ENCODE measurements at places on chromosomes 5 and 9.
A peak's percentile ranks its signal among the peaks of the same experiment; 100 is the strongest.

GRCh38 chr5:141869514-141869913 is 8.7 kb downstream of the PCDH1 start:
- DNase-seq, result no peak

GRCh38 chr5:107672211-107673038 is 1.7 kb upstream of the EFNA5 start:
- DNase-seq, result peak; percentile 15

DNA sequence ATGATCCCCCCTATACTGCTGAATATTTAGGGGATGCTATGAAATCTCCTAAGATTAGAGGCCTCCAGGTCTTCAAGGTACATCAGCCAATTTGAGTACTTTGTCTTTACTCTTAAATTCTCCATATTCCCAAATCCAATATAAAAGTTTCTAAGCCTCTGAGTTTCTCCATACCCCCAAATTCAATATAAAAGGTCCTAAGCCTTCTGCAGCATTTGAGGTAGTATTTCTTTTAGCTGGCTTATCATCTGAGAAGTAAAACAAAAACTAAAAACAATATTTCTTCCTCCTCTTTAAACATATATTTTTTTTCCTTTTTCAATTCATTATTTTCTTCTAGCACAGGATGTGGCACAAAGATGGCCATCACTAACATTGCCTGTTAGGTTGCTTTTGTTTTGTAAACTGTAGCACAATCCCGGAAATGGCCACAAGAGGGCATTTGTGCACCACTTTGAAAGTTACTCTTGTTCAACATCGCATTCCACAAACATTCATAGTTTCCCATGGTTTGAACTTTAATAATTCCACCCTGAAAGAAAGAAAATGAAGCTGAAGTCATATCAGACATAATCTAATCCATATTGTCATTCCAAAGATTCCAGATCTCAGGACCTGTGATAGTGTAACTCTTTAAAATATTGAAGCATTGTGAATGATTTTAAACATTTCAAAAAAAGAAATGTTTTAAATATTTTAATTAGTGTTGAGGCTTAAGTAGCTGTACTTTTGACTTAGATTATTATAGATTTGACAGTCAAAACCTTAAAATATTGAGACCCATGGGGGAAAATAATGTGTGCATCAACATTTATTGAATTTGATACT is 21.0 kb upstream of the SCGB3A2 start:
- peak; percentile 77 for DNase-seq

DNA sequence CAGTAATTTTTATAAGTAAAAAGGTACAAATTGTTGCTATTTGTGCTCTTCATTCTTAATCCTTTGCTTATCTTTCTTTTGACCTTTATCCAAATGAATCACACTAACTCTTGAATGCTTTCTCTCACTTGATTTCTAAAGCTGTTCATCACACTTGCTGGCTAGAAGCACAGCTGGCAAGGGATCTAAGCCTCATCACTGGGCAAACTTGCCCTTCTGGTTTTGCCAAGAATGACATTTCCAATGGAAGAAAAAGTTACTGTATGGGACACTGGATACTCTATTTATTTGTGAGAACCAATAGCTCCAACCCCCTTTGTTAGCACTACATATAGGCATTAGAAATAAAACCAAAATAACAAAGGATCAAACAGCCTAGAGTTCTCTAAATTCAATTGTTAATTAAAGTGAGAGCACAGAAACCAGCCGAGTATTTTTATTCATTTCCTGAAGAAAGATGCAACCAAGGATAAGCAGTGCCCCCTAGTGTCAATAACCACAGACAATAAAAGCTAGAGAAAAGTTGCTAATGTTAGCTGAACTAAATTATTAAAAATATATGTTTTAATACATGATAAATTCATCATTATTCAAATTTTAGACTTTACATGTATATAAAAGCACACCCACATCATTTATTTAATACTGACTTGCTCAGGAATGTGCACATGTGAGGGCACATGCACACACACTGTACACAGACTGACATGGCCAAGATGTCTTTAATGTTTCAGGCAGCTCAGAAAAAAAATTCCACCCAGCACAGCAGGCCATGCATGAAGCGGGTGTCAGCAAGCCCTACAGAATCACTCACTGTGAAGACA is 59.8 kb upstream of the POU5F2 start:
- DNase-seq, result peak; percentile 19

DNA sequence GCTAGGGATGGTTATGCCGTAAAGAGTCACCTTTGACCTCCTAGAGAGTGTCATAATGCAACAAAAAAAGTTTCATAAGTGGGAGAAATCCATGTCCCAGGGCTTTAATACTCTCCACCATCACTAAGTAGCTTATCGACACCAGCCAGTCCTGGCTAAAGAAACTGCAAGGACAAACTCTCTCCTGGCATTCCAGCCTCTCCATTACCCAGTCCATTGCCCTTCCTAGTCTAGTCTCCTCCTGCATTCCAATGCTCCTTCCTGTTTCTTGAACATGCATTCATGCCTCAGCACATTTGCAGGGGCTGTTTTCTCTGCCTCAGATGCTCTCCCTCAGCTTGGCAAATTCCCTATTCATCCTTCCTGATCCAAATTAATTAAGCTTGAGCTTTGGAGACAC is 364.1 kb downstream of the BRINP1 start:
- no peak for DNase-seq

DNA sequence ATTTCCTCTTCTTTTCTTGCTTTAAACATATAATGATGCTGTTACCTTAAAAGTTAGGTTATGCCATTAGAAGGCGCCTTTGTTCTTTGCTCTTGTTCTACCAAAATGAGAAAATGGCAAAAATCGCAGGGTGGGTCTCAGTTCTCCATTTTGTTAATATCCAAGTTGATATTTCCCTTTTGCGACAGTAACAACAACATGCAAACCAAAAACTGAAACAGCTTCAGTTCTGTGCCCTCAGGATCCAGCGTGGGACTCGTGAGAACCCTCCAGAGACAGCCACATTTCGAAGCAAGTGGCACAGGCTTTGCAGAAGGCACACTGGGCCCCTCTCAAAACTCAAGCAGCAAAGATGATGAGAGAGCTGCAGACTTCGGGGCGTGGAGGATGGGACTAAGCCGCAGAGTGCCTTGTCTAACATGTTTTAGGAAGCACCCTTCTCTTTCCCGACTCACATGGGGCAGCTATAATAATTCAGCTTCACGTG is 33.0 kb upstream of the LCP2 start:
- peak; percentile 55 for DNase-seq

- no peak for DNase-seq
Observed at GRCh38 chr5:117246424-117246823, 671.8 kb upstream of the SEMA6A start.

DNA sequence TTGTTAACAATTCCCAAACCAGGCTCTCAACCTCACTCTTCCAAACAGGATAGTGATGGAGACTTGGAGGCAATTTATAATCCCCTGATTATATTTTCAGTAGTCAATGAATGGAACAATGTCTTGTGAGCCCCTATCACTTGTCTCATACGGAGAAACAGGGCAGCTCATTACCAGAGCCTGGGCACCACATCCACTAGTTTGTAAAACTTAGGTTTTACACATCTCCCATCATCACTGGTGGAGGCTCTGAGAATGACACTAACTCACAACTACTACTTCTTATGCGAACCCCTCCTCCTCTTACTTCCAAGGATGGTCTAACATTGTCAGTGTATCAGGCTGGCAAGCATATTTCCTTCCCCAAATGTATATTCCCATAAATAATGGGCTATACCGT is 253.7 kb downstream of the EPB41L4A start:
- DNase-seq, result no peak

DNA sequence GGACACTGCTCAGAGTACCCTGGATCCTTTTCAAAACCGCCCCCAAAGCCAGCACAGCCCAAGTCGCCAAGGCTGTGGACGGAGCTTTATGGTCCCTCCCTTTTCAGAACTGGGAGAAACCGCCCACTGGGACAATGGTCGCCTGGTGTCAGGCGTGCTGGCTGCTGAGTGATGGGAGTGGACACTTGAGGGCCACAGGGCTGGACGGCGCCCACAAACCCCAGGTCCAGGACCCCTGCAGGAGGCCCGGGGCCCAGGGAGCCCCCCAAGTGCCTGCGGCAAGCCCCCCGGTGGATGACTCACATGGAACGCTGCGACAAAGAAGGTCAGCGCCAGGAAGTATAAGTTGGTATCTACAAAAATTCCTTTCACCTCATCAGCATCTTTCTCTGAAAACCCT is 10.9 kb downstream of the CLPTM1L start:
- no peak for DNase-seq

GRCh38 chr5:10910261-10910660 is 149.2 kb upstream of the DAP start:
- no peak for DNase-seq

DNA sequence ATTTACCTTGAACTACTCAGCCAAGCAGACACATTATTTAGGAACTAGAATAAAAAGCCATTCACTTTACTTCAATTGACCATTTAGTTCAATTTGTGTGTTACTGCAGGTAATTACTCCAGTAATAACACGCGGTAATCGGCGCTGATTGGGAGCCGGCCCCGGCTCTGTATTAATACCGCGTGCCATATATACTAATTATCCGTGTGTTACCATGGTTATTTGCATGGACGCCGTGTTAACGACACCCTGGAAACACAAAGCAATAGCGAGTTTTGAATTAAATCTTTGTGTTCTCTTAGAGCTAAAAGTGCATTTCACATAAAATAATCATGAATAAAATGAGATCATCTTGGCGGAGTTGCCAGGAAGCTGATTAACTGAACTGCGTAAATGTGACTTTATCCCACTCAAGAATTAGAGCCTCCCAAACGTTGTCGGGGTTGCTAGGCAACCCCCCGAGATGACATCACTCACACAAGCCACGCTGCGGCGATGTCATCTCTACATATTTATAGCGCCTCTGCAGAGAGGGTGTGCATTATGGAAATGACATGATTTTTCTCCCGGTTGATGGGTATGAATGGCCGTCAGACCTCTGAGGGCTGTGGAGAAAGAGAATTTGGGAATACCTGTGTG is 41.4 kb upstream of the RNU6ATAC start:
- DNase-seq, result no peak

GRCh38 chr9:94901019-94901363 is 174.5 kb downstream of the AOPEP start:
- DNase-seq, result no peak

DNA sequence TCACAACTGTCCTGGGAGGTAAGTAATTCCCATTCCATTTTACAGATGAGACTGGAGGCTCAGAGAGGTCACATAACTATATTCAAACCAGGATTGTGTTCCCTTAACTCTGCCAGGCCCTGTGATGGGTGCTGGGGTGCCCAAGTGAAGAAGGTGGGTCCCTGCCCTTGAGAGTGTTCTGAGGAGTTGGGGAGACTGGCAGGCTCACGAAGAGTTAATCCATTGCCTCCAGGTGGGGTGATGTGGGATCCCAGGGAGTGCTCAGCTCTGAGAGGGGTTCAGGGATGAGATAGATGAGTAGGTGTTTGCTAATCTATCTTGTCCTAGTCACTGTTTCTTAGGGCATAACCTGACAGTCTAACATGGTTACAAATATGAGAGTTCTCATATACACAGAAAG is 36.7 kb downstream of the GSN start:
- DNase-seq, result no peak

- DNase-seq, result no peak
Observed at GRCh38 chr9:694403-695154, 146.9 kb upstream of the DMRT1 start.

DNA sequence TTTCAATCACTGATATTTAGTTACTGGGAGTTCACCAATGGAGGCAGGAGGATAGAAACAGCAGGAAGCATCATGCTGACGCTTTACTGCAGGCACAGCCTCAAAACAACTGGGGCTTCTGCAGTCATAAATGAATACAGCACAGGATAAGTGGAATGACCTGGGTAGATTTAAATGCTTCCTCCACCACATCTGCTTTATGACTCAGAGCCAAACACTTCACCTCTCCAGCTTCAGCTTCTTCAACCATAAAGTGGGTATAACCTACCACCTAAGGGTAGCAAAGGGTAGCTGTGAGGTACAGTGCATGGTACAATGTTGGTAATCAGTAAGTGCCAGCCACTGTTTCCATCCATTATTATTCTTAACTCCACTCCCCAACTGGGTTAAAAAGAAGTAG is 28.4 kb downstream of the RASEF start:
- no peak for DNase-seq

DNA sequence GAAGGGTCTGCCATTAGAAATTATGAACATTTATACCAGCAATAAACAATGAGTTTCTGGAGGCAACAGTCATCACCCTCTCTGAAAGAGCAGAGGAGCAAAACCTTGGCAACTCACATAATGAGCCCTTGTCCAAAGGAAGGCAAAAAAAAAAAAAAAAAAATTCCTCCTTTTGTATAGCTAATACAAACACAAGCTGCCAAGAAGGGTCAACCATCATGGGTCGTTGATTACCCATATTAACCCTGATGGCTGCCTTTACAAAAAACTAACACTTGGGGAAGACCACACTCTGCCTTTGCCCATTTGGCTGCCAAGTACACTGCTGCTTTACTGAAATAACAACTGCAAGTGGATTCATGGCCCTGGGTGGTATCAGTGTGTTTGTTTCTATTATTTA is 272.7 kb downstream of the ADAMTSL1 start:
- DNase-seq, result no peak

- no peak for DNase-seq
Observed at GRCh38 chr5:172985596-172985995, 2.0 kb downstream of the ATP6V0E1 start.

DNA sequence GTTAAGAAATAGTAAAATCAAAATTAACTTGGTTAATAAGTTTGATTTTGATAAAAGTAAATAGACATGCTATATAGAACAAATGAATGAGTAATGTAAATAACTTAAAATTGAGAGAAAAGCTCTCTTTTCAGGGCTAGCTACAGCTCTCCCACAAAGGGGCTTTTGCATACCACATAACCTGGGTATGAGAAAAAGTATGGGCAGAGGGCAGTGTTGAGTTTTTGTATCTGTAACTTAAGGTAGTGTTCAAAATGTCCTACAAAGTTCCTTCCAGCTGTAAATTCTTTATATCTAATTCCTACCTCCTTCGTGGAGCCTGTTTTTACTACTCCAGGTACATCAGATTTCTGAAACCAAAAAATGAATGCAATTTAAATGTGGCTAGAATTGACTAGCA is 18.9 kb upstream of the TTC33 start:
- no peak for DNase-seq

DNA sequence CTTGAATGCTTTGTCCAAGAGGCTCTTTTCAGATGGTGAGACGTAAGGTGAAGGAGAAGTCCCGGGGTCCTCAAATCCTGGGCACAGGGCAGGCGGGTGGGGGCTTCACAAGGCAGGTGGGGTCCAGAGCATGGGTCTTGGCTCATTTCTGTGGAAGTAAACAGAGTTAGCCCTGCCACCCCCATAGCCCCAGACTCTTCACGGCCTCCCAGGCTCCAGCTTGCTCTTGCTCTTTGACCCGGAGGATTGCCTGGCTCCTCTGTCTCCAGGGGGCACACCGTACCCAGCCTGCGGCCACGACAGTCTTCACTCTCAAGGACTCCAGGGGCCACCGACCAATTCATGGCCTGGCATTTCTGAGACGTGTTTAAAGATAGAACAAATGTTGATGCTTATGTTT is 28.8 kb upstream of the POMT1 start:
- DNase-seq, result no peak

DNA sequence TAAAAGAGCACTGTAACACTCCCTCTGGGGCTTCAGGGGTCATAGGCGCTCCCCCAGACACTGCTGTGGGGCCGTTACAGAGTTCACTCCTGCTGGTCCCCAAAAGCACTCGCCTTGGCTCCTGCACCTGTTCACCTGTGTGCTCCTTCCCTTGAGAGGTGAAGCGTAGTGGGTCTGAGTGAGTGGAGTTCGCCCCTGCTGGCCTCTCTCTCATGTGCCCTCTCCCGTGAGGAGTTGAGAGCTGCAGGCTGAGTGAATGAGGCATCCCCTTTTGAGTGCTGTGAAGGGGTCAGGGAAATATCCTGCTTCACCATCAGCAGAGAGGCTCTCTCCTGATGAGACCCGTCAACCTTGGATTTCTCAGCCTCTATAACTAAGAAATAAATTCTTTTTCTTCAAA is 134.6 kb upstream of the TUT7 start:
- DNase-seq, result no peak
